ENCODE measurements at places on chromosomes 5 and 9.
A peak's percentile ranks its signal among the peaks of the same experiment; 100 is the strongest.

- no peak for DNase-seq
These were observed 214.7 kb upstream of the PLPPR1 start for GRCh38 chr9:100813871-100814270.

GRCh38 chr5:132828846-132829494, 1.5 kb downstream of the SHROOM1 start:
- DNase-seq = no peak

DNA sequence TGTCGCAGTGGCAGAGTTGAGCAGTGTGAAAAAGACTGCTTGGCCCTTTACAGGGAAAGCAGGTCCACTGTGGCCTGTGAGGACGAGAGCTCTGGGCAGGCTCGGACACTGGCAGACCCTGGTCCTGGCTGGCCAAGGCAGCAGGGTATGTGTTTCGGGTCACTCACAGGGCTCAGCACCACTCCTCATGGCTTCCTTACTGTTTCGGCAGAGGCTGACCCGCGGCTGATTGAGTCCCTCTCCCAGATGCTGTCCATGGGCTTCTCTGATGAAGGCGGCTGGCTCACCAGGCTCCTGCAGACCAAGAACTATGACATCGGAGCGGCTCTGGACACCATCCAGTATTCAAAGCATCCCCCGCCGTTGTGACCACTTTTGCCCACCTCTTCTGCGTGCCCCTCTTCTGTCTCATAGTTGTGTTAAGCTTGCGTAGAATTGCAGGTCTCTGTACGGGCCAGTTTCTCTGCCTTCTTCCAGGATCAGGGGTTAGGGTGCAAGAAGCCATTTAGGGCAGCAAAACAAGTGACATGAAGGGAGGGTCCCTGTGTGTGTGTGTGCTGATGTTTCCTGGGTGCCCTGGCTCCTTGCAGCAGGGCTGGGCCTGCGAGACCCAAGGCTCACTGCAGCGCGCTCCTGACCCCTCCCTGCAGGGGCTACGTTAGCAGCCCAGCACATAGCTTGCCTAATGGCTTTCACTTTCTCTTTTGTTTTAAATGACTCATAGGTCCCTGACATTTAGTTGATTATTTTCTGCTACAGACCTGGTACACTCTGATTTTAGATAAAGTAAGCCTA, 15.7 kb downstream of the SQSTM1 start:
- peak; percentile 53 for DNase-seq

DNA sequence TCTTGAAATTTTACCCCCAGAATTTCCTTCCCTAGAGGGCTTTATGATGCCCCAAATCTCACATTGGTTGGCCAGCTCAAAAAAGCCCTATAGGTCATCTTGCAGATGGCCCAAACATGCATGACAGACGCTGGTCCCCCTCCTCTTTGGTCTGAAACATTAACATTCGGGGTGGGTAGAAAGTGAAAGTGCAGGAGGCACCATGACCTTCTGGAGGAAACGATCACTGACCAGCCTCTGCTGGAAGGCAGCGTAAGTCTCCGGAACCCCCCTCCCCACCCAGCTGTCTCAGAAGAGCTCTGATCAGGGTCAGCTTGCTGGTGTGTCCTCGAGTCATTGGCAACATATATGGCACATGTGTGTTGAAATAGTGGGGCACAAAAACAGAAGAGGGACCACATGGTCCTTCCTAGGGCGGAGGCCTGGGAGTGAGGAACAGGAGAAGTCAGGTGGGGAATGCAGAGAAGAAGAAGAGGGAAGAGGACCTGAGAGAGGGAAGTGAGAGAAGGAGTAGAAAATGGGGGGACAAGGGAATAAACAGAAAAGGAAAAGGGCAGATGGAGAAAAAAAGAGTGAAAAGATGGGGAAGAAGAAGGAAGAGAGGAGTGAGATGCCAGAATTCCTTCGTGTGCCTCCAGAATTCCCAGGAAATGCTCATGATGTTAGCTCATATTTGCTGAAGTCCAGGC, 46.2 kb downstream of the IL31RA start:
- DNase-seq = no peak

DNA sequence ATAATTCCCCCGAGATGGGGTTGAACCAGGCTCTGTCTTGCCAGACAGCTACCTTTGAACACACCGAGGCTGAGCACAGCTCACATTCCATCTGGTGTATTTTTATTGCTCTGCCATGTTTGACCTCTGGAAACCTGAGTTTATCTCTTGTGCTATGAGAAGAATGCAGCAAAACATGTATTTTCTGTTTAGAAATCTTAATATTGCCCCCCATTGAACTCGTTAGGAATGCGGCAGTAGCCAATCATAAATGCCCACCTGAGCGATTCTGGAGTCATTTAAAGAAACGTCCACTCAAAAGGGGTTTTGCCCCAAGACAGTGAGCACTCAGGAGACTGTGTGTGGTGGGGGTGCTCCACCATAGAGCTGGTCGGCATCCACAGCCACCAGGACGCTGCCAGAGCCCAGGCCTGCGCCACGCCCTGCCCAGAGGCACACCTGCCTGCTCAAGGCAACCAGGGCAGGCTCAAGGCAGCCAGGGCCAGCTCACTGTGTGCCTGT, 26.9 kb downstream of the FGD3 start:
- no peak for DNase-seq

- DNase-seq = no peak
These were observed 520 bp downstream of the CCIN start for GRCh38 chr9:36169708-36170107.
